Activated T-helper 1 cell treated with anti-CD3 and anti-CD28 coated beads, Interleukin-2, amount 50 U/mL, for 16 hours (primary cell): ENCODE measurements at places on chromosomes 7 and 10.

- no peak for DNase-seq
Measured at GRCh38 chr7:73841689-73842066, 638 bp downstream of the METTL27 start.

DNA sequence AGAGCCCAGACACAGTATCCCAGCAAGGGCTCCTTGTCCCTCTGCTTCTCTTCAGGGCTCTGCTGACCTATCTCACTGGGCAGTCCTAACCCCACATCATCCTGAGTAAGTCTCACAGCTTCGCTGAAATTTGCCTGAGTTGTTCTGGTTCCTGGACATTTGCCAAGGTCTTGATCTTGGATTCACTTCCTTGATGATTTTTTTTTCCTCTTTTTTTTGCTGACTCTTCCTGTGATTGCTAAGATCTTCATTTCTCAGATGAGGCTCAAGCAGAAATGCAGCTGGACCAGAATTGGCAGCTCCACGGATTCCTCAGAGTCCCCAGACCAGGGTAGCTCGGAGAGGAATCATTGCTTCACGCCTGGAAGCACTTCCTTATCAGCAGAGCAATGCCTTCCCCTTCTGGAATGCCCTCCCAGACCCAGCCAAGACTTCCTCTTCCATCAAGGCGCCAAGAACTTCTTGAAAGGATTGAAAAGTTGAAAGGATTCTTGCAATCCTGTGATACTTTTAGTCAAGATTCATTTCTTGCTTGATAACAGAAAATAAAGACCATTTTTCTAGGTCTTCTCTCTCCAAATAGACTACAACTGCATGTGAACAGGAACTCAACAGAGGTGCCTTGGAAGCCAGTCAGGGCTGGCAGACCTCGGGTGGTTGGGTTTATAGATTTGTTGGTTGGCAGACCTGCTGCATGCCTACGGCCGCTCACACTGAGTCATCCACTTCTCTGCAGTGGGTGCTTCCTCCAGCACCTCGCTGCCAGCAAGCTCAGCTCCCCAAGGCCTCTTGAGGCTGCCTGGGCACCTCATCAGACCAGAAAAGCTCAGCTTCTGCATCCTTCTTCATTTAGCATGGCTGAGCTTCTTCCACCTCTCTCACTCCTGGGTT, 8.8 kb upstream of the AFAP1L2 start:
- no peak for DNase-seq

- no peak for DNase-seq
Measured at GRCh38 chr10:121362026-121362425, 236.2 kb downstream of the FGFR2 start.

- DNase-seq = no peak
Measured at GRCh38 chr10:101305320-101306241, 48.4 kb upstream of the BTRC start.

DNA sequence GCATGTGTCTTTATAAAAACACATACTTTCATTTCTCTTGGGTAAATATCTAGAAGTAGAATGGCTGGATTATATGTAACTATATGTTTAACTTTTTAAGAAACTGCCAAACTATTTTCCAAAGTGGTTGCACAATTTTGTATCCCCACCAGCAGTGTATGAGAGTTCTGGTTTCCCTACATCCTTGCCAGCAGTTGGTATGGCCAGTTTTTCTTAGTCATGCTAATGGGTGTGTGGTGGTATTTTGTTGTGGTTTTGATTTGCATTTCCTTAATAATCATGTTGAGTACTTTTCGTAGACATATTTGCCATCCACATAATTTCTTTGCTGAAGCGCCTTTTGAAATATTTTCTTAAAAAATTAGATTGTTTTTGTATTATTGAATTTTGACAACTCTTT, 60.3 kb downstream of the NEUROG3 start:
- DNase-seq = no peak

GRCh38 chr7:114481999-114482398, 67.4 kb downstream of the FOXP2 start:
- DNase-seq = no peak

- DNase-seq = no peak
Measured at GRCh38 chr7:143256932-143257331, 6.3 kb upstream of the GSTK1 start.

DNA sequence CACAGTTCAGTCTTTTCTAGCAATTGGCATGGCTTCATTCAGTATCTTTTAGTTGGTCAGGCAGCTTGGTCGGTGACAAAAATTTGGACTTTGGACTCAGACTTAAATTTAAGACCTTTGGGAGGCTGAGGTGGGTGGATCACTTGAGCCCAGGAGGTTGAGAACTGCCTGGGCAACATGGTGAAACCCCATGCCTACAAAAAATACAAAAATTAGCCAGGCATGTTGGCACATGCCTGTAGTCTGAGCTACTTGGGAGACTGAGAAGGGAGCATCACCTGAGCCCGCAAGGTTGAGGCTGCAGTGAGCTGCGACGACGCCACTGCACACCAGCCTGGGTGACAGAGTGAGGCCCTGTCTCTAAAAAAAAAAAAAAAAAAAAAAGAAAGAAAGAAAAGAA, 19.5 kb upstream of the ITPRID1 start:
- no peak for DNase-seq

- no peak for DNase-seq
Measured at GRCh38 chr7:101410743-101411507, 48.2 kb downstream of the COL26A1 start.

DNA sequence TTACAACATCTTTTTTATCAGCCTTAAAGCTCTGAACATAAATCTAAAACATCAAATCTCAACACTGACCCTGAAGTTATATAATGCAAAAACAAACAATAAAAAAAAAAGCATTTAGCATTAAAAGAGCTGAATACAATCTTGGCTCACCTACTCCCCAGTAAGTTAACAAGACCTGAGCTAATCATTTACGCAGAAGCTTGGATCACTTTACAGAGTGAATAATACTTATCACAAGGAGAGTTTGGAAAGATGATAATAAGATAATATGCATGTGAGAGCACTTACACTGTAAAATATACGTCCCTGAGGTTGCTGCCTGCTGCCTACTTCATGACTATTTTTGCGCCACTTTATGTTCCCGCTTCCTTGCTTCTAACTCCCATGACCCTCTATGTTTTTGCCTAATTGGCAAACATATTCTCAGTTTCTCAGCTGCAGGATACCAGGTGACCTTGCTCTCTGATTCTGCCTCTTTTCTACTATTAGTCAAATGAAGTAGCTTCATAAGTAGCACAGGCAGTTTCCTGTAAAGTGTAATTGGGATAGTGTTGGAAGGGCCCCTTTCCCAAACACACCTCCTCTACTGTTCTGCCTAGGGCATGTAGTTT, 333.6 kb downstream of the LRRTM3 start:
- no peak for DNase-seq

DNA sequence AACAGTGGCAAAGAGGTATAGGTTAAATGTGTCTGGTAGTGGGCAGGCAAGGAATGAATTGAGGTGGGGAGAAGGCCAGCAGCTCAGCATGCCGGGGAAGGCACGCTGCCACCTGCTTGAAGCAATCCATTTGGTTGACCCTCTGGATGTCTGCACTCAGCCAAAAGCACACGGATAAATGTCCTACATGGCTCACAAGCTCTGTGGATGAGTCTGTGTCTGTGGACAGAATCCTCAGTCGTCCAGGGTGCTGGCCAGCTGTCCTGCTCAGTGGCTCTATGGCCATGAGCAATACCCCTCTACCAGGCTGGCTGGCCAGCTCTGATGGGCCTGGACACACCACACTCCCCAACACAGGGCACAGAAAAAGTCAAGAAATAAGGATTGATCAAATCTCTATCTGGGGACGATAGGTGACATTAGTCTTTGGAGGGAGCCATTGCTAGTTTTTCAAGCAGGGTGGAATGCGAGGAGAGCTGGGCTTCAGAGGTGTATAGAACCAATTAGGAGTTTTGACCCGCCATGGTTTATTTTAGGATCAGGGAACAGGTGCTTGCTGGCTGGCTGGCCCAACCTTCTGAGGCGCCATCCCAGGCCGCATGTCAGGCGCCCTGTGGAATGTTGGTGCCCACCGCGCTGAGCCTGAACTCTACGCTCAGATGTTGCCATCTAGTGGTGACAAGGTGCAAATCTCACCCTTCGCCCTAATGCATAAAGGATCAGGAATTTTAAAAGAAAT, 493.4 kb downstream of the TNS3 start:
- DNase-seq = no peak

DNA sequence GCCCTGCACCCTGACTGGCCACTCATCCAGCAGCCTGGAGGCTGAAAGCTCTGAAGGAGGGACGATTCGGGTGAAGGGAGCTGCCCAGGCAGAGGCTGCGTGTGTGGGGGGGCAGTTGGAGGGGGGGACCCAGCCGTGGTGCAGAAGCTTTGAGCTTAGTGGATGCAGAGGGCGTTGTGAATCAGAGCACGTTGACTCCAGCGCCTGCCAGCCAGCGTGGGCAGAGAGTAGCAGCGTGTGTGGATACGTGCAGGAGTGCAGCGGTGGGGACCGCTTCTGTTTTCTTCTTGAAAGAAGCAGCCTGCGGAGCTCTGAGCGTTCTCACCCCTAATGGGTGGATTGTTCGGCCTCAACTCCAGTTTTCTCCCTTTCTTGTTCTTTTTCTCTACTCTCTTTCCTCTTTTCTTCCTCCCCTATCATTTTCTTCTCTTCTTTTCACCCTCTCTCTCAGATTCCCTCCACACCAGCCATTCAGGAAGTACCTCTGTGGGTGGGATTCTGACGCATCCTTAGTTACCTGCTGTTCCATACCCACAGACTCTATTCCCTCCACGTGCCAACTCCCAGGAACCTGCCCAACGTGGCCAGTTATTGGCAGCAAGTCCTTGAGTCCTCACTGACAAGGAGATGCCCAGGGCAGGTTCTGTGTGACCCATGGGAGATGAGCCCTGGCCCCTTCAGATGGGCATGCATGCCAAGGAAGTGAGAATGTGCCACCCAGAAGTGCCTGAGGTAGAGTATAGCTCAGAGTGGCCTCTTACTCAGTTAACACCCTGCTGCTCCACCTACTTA, 47.4 kb downstream of the SORCS3 start:
- DNase-seq = no peak

DNA sequence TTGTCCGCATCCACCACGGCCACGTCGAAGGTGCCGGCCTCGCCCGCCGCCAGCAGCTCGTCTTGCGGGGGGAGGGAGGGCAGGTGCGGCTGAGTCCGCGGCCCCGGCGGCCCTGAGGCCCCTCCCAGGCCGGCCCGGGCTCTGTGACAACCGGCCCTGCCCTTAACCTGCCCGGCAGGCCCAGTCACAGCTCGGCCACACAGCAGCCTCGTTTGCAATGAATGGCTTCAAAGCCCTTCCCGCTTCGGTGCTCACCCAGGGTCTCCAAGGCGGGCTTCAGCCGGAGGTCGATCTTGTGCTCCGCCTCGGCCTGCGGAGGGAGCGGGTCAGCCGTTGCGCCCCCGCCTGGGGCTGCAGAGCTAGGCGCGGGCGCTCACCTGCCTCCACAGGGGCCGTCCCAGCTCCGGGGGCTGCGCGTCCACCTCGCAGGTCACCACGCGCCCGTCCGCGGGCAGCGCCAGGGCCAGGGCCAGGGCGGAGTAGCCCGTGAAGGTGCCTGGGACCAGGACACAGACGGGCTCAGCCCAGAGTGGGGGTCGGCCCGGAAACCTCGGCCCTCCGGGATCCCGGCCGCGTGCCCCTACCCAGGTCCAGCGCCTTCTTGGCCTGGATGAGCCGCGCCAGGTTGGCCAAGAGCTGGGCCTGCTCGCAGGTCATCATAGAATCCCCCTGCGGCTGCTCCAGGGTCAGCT, 928 bp downstream of the COMTD1 start:
- DNase-seq = no peak

- no peak for DNase-seq
Measured at GRCh38 chr7:105028004-105028403, 14.0 kb downstream of the KMT2E start.

GRCh38 chr10:62010366-62010765, 108.9 kb downstream of the ARID5B start:
- no peak for DNase-seq

- DNase-seq = no peak
Measured at GRCh38 chr10:25398680-25399079, 223.9 kb downstream of the GPR158 start.

- no peak for DNase-seq
Measured at GRCh38 chr10:126242397-126243260, 145.6 kb downstream of the ADAM12 start.

GRCh38 chr7:42351316-42351935, 114.4 kb upstream of the GLI3 start:
- no peak for DNase-seq

DNA sequence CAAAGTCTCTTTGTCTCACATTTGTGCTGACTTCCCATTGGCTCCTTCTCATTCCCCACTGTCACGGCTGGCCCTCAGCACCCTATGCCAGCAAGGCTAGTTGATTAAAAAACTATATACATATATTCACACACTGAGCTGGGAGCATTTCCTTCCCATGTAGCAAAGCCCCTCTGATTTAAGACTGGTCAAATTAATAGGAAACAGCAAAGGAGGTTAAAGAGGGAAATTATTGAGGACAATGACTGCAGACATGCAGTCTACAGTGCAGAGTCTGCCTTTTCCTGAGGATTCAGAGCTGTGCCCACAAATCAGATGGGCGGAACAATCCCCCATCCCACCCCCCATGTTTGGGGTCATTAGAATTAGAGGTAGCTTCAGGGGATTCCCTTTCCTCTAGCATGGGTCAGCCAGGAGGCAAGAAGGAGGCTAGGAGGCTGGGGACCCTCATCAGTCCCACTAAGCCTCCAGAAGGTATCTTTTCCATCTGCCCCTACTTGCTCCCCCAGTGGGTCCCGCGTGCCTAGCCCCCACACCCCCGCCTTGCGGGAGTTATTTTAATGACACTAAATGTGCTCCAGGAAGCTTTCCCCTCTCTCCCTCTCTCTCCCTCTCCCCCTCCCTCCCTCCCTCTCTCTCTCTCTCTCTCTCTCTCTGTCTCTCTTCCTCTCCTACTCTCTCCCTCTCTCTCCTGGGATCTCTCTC, 9.8 kb upstream of the DLX6 start:
- DNase-seq = no peak
